ENCODE measurements at places on chromosomes 3 and 15.

- no peak for DNase-seq
These were observed 826.2 kb downstream of the ROBO1 start for GRCh38 chr3:78941587-78941986.

GRCh38 chr3:177284383-177284881 lies 87.2 kb upstream of the TBL1XR1 start:
- no peak for DNase-seq

GRCh38 chr15:39987821-39988220 lies 51.2 kb downstream of the SRP14 start:
- no peak for DNase-seq

- DNase-seq = no peak
These were observed 15.9 kb downstream of the EMC7 start for GRCh38 chr15:34085746-34086145.

DNA sequence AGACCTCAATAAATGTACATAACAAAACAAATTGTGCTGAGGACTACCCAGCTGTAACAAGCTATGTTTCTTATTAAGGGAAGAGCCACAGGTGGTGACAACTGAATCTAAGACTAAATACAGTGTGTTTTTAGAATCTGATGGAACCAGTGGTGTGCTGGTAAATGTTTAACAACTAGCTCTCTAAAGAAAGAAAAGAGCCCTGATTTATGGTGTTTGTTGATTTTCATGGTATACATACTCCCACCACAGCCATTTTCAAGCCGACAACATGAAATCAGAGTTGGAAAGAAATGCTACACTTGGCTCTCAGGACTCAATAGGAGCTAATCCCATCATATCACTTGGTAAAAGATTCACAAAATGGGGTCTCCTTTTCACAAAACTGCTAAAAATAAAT lies 89.8 kb upstream of the FNDC3B start:
- DNase-seq = no peak

DNA sequence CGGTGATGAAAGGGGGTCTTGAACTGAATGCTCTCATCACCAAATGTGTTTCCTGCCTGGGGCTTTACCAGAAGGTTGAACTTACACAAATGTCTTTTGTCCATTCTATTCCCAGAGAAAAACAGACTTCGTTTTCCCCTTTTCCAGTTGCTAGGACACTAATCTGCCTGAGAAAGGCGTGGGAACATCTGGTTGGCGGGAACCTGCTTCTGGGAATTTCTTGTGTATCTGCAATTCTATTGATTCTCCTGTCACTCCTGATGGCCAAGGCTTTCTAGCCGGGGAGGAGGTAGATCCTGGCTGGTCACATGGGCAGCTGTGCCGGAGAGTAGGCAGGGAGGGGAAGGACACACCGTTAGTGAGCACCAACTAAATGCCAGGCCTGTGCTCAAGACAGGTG lies 31.1 kb upstream of the CCDC174 start:
- DNase-seq = no peak

DNA sequence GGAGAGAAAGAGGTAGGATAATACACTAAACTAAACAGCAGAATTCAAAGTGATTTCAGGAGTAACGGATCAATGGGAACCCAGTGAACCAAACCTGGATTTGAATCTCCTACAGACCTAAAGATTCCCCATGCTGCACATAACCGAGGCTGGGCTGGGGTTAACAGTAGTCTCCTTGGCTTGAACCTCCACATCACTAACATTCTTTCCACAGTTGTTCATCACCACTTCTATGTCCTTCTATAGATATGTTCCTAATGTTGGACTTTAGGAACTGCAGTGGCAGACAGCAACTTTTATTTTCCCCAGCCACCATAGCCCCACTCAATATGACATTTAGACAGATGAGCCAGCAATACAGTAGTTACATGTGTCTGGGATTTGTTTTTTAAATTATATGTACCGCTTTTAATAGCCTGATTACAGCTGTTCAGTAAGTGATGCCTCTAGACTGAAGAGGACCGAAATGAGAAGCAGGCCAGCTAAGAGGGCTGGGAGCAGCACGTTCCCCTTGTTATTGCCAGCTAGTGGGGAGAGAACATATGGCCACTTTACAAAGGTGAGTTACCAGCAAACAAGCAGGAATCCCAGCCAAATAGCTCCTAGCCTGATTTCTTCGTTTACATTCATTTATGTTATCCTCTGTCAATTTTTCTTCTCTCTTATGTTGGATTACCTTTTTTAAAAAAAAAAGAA lies 472.6 kb upstream of the CDIN1 start:
- no peak for DNase-seq

GRCh38 chr3:40166997-40167396 lies 142.5 kb upstream of the EIF1B start:
- DNase-seq = no peak

DNA sequence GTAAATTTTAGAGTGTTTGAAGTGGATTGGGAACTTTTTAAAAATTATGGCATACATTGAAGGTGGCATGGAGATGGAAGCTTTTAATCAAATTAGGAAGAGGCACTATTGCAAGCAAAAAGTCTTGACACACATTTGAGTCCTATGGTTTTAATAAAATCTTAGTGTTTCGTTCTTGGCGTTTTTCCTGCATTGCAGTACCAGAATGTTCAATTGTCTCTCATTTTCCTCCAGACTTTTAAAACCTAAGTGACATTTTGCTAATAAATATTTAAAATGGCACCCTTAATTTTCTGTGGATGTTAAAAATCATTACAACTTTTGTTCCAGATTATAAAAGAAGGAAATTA lies 2.2 kb downstream of the TGFBR2 start:
- DNase-seq = no peak

Data from renal cortex interstitium (tissue), 15 donors.